Left colon (tissue), 2 donors: ENCODE measurements at places on chromosomes 1 and 21.

GRCh38 chr1:105886309-105886708 lies 1170.2 kb upstream of the PRMT6 start:
- DNase-seq, result no peak

GRCh38 chr1:205313563-205314308 lies 7.8 kb downstream of the NUAK2 start:
- peak; percentile 57 for DNase-seq

DNA sequence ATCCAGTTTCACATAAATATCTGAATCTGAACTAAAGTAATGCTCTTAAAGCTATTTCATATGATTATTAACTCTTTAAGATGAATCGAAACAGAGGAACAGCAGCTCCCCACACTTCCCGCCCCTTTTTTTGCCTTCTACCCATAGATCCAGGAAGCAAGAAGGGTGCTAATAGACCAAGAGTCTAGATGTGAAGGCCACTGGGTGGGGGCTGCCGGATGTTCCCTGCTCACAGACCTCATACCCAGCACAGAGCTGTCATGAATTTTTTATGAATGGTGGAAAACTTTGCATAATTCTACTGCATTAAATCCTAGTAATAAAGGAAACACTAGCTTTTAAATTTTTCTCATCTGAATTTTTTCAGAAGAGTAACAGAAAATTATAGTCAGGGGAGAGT lies 283.9 kb upstream of the SGIP1 start:
- no peak for DNase-seq

- peak; percentile 66 for DNase-seq
Measured at GRCh38 chr1:85048296-85049064, at the start of gene MCOLN3. Gene MCOLN3, minus strand, starts transcription at chr1:85048500. Its CDS starts 3,140 bp downstream, at chr1:85045360.

DNA sequence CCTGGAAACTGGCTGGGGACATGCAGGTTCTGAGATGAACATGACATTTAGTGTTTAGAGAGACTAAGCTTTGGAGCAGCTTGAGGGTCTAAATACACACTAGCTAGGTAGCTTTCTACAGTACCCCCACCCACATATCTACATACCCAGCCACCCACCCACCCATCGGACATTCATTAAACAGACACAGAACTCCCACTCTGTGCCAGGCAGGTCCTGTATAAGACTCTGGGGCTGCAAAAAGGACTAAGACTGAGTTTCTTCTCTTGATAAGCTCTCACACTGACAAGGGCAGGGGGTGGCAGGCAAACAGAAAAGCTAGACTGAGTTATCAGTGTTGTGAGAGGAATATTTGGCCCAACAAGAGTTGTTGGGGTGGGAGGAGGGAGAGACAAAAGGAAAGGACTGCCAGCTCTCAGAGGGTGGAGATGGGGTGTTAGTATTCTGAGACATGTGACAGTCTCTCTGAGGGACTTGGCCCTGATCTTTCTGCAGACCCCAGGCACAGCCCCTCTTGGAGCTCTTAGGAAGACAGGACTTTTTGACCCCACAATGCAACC lies 6.8 kb downstream of the MAP7D1 start:
- DNase-seq, result no peak

- DNase-seq, result no peak
Measured at GRCh38 chr1:87044840-87045239, 130.4 kb downstream of the HS2ST1 start.

GRCh38 chr1:167797015-167797414 lies 75.2 kb downstream of the MPZL1 start:
- DNase-seq, result peak; percentile 67

DNA sequence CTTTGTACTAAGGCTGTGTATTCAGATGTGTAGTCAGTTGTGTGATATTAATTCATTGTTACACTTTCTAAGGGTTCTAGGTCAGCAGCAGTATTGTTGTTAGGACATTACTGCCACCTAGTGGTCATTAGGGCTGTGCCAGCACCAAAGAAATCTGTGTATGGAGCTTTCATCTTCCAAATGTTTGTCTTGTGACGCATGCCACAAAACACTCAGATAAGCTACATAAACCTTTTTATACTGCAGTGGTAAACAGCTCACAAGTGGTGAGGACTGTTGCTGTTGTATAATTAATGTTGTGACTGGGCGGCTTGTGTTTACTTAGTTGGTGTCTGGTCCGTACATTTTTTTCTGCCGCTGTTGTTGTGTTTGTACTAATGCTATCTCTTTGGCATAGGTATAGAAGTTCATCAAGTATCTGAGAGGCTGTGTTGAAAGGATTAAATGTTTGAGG lies 51.7 kb downstream of the S1PR1 start:
- peak; percentile 42 for DNase-seq

- no peak for DNase-seq
Measured at GRCh38 chr1:207069061-207069460, 16.0 kb downstream of the PFKFB2 start.

DNA sequence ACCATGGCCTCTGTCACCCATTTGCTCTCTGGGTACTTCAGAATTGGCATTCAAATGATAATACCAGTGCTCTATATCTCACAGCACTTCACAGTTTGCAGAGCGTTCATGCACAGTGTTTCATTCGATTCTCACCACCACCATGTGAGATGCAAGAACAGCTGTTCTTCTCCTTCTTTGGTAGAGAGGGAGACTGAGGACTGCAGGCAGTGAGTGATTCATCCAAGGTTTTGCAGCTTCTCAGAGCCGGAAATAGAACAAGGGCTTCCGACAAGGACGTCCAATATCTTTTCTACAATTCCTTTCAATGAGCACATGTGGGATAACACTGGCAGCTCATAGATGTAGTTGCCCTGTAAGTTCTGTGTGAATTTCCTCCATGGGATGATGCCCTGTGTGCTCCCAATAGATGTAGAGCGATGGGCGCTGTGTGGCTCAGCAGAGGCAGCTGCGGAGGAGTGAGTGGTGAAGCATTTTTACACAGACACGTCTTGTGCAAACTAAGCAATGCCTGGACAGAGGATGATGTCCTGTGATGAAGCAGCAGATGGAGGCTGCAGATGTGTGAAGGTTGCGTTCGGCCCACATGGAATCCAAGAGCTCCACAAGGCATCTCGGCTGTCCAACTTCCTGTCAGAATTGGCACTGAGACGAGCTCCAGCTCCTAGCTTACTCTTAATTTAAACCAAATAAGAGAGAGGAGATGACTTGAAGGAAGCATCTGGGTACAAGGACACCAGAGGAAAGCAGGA lies 24.9 kb downstream of the MT1HL1 start:
- no peak for DNase-seq

DNA sequence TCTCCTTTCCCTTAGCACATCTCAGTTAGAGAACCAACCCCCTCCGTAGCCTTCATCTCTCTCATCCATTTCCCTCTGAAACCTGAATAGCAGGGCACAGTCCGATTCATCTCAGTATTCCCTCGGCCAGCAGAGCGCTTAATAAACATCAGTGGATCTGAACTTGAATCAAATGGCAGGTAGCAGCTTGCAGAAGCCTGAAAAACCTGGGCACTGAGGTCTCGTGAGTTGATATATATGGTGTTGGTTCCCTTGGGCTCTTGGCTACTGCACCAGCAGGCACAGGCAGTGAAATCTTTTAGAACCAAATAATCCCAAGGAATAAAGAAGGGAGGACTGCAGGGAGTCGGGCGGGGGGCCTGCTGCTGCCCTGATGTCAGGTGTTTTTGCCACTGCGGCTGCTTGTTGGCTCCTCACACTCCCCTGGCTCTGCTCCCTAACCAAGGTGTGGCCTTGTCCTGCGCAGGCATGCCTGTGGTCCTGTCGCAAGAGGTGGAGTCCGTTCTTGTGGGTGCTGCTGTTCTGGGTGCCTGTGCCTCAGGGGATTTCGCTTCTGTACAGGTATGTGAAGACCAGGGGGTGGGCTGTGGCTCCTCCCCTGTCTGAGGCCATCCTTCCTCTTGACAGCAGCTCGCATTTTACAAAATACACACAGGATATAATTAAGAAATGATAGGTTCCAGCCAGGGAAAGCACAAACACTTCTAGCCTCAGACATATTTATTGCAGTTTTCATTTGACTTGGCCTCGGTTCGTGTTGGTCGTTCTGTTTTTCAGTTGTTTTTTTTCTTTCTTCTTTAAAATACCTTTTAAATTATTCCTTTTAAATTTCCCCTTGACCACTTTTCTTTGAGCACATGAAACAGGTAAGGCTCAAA lies 140.9 kb upstream of the HOOK1 start:
- peak; percentile 64 for DNase-seq

- no peak for DNase-seq
Measured at GRCh38 chr21:43950481-43950880, 61.6 kb upstream of the TRAPPC10 start.

DNA sequence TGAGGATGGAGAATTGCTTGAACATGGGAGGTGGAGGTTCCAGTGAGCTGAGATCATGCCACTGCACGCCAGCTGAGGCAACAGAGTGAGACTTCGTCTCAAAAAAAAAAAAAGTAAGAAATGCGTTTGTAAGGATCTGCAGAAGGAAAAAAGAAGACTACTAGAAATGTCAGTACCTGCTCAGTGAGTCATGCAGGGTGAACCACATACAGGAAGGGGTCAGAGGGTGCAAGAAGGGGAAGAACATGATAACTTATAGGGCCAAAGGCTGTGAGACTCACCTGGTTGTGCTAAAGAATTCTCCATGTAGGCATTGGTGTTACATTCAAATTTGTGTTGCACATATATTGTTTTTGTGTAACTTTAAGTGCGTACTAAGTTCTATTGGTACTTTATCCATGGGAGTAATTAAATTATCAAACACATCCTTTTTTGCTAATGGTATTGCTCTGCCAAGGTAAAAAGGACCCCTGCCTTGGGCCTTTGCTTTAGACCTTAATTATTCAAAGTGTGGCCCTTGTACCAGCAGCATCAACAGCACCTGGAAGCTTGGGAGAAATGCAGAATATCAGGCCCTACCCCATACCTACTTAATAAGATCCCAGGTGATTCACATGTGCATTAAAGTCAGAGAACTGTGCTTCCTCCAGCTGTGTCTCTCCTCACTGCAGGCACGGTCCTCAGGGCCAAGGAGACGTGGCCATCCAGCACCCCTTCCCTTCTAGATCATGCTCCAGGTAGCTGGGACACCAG lies 96.4 kb upstream of the PPP2R5A start:
- DNase-seq, result no peak

DNA sequence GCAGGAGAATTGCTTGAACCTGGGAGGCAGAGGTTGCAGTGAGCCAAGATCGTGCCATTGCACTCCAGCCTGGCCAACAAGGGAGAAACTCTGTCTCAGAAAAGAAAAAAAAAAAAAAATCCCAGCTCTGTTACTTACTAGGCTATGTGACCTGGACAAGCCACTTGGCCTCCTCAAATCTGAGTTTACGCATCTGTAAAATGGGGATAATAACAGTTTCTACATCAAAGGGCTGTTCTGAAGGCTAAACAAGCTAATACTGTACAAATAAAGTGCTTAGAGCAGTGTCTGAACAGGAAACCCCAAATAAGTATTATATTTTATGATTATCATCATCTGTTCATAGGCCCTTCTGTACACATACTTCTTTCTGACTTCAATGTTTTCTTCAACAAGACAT lies 13.6 kb downstream of the F11R start:
- DNase-seq, result no peak

DNA sequence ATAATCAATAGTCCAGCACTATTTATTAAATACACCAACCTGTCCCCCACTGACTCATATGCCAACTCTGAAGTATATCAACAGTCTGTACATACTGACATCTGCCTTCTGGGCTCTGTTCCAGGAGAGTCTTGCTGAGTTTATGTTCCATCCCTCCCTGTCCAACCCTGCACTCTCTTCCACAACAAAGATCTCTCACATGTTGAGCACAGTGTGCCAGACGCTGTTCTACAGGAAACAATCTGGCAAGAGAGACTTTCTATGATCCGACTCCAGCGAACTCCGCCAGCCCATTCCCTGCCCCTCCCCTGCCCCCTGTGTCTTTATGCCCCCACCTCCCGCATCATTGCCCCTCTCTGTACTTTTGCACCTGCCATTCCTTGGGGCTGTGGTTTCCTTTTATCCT lies 3.4 kb downstream of the LACTBL1 start:
- DNase-seq, result peak; percentile 64

DNA sequence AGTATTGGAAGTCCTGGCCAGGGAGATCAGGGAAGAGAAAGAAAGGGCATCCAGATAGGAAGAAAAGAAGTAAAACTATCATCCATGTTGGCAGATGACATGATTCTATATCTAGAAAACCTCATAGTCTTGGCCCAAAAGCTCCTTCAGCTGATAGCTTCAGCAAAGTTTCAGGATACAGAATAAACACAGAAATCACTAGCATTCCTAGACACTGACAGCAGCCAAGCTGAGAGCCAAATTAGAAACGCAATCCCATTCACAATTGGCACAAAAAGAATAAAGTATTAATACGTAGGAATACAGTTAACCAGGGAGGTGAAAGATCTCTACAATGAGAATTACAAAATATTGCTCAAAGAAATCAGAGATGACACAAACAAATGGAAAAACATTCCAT lies 44.6 kb downstream of the ZFYVE9 start:
- DNase-seq, result no peak

DNA sequence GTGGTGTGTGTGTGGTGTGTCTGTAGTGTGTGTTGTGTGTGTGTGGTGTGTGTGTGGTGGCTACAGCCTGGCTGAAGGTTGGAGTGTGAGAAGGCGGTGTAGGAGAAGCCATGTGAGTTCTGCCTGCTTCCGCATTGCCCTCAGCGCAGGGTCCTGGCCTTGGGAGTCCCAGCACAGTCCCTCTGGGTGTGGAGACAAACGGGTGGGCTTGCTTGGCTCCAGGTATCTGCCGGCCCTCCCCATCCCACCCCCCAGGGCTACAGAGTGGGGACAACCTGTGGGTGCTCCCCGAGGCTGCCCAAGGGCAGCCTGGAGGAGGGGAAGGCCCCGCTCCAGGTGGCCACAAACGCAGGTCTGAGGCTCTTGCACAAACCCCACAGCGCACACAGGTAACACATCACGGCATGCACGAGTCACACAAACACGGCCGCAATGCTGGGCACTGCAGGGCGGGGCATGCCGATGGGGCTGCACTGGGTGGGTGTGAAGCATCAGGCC lies 31.7 kb upstream of the ADARB1 start:
- no peak for DNase-seq

GRCh38 chr1:165454091-165454610 lies 9.2 kb upstream of the RXRG start:
- no peak for DNase-seq

DNA sequence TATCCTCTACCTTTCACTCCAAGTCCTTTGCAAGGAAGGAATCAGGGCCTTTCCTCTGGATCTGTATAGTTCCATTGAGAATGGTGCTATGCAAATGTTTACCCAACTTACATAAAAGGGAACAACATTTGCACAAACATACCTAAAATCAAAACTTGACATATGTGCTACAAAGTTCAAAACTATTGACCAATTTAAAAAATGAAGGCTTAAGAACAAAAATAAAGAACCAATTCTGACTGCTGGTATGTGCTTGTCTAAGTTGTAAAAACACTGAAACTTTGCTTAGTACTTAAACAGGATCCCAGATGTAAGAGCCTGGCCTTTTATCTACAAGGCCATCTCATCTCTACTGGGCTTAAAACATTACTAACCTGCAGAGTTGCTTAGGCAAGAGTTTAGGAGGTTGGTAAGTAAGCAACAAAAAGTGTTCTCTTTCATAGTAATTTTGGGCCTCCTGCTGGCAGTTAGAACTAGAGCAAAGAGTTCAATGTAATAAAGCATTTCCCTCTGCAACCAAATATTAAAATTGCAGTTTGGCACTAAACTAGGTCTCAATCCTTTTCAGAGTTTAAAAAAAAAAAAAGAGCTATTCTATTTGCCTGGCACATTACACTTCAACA lies 2.0 kb downstream of the SCMH1 start:
- no peak for DNase-seq
